ENCODE measurements at places on chromosomes 2 and 18.

- DNase-seq: no peak
Observed at GRCh38 chr2:217895070-217895635, 107.6 kb downstream of the TNS1 start.

- DNase-seq: no peak
Observed at GRCh38 chr2:223643309-223643708, 41.1 kb upstream of the SCG2 start.

- no peak for DNase-seq
Observed at GRCh38 chr2:88187927-88188326, 17.8 kb downstream of the THNSL2 start.

- no peak for DNase-seq
Observed at GRCh38 chr2:36433311-36434217, 78.0 kb downstream of the CRIM1 start.

DNA sequence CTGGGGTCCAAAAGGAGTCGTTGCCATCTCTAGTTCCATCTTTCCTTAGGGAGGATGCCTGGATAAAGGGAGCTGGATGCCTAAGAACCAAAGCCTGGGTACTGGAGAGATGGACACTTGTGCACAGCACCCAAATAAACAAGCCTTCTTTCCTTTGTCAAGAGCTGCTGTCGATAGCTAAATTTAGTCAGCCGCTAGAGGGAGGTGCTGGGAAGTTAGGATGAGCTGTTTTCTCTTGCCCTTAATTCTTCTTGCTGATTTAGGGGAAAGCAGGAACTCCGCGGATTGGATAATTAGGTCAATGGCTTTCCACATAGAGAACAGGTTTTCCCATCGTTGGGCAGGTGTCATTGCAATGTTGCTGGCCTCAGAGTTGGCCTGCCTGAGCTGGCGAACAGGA is 30.9 kb upstream of the SERPINB12 start:
- DNase-seq: no peak

DNA sequence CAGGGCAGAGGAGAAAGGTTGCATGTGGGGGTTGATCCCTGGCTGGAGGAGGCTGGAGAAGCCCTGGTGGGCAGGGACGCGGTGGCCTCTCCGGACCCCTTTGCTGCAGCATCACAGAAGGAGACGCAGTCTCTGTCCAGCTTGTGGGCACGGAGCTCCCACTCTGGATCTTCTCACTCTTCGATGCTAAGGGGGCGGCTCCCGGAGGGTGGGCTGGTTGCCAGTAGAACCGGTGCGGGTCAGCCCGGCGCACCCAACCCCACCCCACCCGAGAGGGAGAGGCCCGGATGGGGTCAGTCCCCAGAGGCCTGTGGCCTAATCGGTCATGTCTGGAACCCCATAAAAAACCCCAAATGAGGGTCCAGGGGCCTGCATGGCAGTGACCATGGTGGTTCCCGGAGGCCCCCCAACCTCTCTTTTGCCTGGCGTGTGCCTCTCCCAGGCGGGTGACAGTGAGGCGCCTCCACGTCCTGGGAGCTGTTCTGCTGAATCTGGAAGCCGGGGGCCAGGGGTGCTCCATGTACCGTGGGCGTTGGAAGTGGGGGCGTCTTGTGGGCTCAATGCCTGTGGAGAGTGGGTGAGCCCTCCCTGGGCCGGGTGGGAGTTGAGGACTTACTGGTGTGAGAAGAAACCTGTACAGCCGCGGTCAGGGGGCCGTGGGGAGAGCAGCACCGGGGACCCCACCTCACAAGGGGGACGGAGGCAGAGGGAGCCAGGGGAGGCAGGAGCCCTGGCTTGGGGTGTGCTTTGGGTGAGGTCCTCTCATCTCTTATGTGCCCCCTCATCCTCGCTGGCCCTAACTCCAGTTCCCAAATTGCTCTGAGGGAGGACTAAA is 79.6 kb downstream of the RTP5 start:
- DNase-seq: no peak

DNA sequence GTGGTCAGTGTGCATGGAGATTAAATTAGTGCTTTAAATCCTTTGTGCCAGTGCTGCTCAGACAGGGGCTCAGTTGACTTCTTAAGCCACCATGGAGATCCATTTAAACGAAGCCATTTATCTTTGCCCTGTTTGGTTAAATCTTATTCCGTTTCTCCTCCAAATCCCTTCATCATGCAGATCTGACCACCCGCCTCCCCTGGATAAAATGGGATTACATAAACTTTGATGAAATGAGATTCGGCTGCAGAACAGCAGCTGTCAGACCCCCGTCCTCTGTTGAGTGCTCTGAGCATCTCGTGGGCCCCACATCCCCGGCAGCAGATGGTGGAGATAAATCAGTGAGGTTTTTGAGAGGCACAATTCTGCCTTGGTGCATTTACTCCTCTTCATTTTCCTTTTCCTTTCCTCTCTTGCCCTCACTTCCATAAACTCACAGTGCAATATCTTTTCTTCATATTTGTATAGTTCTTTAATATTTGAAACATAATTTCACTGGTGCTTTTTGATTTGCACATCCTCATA is 84.4 kb upstream of the TWIST2 start:
- no peak for DNase-seq

DNA sequence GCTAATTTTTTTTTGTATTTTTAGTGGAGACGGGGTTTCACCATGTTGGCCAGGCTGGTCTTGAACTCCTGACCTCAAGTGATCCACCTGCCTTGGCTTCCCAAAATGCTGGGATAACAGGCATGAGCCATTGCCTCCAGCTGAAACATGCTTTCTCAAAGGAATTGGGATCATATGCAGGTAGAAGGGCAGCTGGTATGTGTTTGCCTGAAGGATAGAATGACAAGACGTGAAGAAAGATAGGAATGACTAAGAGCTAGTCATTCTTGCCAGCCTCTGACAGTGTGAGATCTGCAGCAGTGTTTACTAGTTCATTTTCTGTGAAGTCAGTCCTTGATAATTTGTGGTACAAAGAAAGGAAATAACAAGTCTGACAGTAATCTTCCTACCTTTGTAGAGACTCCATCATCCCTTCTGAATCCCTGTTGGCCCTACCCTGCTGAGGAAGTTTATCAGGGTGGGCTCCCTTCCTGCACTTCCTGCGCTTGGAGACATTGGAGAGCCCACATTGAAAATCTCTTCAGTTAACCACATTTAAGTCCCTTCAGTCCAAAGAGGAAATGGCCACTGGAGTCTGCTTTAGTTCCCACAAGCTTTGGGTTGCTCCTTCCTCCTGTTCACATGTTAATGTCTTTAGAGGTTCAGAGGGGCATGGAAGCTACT is 14.7 kb downstream of the CFLAR start:
- DNase-seq: no peak

DNA sequence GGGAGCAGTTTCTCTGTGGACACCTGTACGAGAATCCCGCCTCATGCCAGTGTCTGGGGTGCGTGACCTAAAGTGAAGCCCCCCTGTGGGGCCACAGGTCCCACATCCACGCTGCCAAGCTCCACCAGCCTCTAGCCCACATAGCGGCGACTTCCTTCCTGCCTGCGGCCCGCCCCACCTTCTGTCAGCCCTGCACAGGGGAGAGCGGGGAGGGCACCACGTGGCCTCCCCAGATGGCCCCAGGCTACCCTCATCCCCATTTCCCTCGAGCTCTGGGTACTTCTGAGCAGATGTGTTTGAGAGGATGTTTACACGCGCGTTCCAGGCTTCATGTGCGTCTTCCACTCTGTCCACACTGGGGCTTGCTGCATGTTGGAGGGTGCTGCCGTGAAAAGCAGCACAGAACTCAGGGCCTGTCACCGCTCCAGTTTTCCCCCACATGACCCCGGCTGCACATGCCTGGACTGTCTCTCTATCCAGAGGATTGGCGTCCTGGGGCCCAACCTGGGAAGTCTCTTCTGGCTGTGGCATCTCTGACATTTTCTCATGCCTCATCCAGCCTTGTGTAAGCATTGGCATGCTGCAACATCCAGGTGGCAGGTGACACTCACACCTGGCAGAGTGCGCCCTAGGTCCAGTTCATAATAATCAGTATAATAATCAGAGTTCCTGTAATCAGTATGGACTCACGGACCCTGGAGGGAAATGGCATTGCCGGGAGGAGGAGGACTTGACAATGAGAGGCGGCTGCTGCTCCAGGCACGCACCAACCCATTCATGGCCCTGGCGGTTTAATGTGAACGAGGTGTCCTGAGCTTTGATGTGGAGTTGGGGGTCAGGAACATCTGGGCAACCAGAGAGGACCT is 146.3 kb upstream of the TWIST2 start:
- DNase-seq: no peak

- DNase-seq: no peak
Observed at GRCh38 chr2:176093898-176094249, 1.4 kb downstream of the HOXD13 start.

- no peak for DNase-seq
Observed at GRCh38 chr18:77069931-77070330, 62.7 kb downstream of the MBP start.

- DNase-seq: no peak
Observed at GRCh38 chr2:56182420-56182819, 1.4 kb upstream of the CCDC85A start.

DNA sequence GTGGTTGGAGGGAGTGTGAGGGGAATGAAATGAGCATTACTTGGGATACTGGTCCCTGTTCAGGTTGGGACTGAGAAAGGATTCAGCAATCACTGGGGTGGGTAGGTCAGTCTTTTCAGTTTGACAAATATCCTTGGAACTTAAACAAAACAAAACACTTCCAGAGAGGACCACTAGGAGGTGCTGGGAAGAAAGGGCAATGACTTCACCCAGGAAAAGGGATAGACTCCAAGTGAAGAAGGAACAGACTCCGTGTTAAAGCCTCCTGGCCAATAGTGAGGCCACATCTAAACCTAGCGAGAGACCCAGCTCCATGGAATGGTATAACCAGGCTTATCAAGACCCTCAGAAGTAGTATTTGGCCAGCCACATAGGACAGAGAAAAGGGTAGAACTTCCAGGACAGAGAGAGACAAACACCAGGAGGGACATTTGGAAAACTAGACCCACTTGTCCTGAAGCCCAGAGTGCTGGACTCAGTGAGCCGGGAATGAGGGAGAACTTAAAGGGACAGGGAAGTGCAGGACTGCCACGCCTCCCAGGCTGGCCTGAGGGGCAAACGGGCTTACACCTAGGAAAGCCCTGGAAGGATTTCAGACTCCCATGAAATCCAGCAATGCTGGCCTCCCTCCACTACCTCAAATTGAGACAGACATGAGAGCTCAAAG is 19.6 kb upstream of the KCNG3 start:
- no peak for DNase-seq

GRCh38 chr18:77647472-77647871 is 397.8 kb downstream of the GALR1 start:
- no peak for DNase-seq

- no peak for DNase-seq
Observed at GRCh38 chr2:187918996-187919821, 365.0 kb upstream of the TFPI start.

- no peak for DNase-seq
Observed at GRCh38 chr2:128781585-128782385, 463.1 kb upstream of the HS6ST1 start.

GRCh38 chr2:75055142-75055819 is 96.8 kb downstream of the POLE4 start:
- no peak for DNase-seq

DNA sequence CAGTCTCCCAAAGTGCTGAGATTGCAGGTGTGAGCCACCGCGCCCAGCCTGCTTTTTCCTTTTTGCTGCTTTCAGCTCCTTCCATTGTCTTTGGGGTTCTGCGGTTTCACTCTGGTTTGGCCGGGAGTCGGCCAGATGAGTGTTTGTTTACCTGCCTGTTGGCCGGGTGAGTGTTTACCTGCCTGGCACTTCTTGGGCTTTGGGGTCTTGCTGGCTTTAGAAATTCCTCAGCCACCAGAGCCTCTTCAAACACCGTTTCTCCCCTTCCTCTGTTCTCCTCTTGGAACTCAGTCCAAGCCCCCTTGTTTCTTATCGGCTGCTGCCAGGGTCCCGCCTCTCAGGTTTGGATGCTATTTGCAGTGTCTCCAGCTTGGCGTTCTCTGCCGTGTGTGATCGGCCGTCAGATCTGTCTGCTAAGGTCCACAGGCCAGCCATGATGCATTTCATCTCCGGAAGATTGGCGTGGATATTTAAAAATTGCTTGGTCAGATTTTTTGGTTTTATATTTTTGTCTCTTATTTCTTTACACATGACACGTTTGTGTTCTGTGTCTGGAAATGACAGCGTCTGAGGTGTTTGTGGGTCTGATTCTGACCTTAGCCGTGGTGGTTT is 14.2 kb upstream of the GAL3ST2 start:
- DNase-seq: no peak

GRCh38 chr2:27737676-27738348 is 33.7 kb upstream of the MRPL33 start:
- no peak for DNase-seq

GRCh38 chr18:51151568-51152511 is 45.6 kb downstream of the MEX3C start:
- DNase-seq: no peak

DNA sequence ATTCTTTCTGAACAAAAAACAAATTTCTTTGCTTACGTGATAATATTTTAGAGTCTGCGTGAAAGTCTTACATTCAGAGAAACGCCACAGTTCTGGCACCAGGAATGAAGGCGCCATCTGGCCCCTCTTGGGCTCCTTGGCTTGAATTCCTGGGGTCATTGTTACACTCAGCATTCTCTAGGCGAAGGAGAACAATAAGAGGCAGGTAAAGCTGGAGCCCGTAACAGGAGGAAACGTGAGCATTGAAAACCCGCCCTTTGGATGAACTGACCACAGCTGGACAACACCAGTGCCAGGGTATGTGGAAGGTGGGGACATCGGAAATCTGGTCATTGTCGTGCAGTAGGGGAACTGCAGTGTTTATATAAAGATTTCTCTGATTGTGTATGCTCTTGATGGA is 144.8 kb downstream of the RNF152 start:
- DNase-seq: no peak

All from caudate nucleus (tissue), 63 donors.